NCI-H1436 treated with DMSO at 0.1 percent for 48 hours (cell line): ENCODE measurements at places on chromosomes 2 and 18.

DNA sequence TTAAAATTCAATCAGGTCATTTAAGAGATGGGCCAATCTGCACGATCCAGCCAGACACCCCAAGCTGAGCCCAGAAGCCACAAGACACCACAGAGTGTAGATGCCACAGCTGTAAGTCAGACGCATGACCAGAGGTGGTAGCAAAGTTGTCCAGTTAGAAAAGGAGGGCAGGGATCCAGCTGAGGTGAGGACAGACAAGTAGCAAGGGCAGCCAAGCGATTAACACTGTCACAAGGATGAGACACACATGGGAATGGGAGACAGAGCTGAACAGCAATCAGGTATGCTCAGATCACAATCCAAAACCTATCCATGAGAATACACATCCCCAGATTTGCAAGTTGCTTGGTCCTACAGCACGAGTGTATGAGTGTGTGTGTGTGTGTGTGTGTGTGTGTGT is 143.4 kb upstream of the STK17B start:
- DNase-seq = no peak

GRCh38 chr2:54471221-54471711 is 15.1 kb downstream of the SPTBN1 start:
- DNase-seq = no peak

DNA sequence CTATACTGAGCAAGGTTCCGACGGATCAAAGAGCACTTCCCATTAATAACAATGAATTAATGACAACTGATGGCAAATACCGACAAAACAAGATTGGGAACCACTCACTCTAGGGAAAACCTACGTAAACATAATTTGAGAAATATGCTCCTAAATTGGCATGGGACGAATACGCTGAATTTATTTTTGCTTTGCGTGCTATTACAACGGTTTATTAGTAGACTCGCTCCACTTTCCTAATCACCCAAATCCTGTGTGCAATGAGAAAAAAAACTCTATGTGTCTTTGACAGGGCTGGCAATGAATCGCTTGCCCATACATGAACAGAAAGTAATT is 536 bp upstream of the SLC25A12 start:
- no peak for DNase-seq

DNA sequence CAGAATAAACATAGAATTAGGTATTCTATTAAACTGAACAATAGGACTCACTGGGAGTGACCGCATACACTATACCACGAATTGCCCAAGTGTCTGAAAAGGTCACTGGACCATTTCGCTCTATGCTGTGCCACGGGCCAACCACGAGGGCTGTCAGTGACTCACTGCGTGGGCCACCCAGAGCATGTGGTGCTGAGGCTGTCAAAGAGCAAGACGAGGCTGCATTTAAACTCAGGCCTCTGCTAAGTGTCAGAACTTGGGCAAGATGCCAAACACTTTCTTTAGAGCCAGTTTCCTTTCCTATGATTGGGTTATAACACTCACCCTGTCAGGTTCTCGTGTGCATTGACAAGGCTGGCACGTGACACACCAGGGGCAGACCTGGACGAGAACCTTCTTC is 97.5 kb downstream of the SH3YL1 start:
- DNase-seq = no peak

DNA sequence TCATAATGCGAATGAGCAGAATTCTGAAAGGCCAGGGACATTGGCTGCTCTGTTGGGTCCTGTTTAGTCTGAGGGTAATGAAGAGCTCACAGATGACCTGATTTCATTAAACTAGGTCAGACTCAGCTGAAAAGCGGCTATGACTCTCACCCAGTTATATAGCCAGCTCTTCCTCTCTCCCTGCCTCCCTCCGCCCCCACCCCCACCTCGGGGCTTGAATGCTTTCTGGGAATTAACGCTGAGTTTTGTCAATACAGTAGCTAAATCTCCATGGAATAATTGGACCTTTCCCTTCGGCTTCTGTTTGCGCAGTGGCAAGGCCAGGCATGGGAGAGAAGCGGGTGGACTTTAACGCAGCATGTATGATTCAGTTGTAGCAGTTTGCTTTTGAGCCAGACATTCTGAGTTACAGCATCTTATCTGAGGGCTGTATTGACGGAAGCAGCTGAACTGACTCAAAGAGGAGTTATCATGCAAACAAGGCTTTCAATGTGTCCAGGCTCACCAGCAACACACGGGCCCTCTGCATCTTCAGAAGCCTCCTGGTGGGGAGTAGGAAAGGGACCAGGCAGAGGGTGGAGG is 110.6 kb downstream of the MYCN start:
- no peak for DNase-seq

GRCh38 chr2:72148837-72149555 is 1.3 kb upstream of the CYP26B1 start:
- DNase-seq = no peak

- no peak for DNase-seq
Observed at GRCh38 chr2:46915281-46915810, at the start of gene MCFD2. TSS of gene MCFD2 (minus strand) at chr2:46915806. CDS start at chr2:46909171, 6,635 bp downstream.

- DNase-seq = no peak
Observed at GRCh38 chr2:128187032-128187654, 96.1 kb downstream of the UGGT1 start.

DNA sequence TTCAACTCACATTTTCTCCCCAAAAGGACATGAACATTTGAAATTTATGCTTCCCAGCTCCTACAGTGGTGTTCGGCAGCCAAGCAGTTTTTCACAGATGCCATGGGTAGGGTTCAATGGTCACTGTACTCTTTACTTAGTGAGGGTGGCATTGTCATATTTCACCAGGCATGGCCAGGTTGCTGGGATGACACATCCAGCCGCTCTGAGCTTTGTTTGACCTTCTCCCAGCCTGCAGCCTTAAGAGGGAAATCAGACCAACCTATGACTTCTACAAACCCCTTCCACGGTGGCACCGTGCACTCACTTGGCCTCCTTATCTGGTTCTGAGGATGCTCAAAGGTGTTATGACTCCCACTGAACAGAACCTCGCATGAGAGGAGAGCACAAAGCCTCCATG is 108.4 kb upstream of the SH3BP4 start:
- no peak for DNase-seq

DNA sequence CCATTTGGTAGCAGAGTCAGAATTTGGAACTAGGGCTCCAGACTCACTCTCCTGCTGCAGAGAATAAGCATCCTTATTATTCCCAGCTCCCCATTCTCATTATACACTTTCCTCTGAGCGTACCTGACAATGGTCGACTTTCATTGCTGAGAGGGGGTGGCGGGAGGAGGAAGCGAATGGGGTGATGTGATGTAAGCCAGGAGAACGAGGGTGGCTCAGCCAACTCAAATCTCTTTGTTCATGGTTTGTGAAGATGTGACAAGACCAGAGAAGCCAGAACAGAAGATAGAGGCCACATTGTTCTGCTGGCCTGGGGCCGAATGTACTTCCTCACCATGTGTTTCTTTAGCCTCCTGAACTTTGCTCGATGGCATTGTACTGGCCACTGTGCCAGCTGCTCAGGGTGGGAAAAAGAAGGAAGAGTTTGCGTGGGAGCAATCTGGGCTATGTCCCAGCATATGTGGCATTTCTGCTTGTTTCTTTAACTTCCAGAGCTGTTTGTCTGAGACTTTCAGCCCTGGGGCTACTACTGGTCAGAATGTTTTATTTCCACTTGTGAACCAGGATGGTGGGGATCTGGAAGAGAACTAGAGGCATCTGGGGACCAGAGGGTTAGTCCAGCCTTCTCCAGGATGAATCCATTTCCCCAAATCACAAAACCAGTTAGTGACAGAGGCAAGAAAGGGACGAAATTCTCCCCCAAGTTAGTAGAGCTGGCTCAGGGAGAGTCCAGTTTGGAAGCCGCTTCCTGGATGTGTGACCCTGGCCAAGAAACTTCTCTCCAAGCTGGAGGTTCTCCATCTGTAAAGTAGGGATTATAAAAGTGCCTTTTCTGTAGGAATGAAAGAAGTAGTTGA is 62.6 kb downstream of the MOGAT1 start:
- DNase-seq = no peak

DNA sequence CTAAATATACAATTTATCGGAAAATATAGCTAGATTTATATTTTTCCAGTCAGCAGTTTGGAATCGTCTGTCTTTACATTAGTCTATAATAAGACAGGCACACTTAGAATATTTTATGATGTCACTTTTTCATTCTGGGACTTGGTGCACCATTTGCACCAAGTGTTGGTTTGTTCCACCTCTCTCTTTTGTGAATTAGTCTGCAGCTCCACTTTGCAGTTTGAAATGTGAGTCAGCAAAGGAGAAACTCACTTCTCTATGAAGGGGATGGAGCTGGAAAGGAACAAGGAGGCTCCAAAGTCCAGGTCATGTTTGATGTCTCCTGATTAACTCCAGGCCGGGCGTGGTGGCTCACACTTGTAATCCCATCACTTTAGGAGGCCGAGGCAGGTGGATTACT is 63.8 kb upstream of the RTN4 start:
- DNase-seq = no peak

- no peak for DNase-seq
Observed at GRCh38 chr2:199663157-199663556, 187.8 kb downstream of the FTCDNL1 start.

DNA sequence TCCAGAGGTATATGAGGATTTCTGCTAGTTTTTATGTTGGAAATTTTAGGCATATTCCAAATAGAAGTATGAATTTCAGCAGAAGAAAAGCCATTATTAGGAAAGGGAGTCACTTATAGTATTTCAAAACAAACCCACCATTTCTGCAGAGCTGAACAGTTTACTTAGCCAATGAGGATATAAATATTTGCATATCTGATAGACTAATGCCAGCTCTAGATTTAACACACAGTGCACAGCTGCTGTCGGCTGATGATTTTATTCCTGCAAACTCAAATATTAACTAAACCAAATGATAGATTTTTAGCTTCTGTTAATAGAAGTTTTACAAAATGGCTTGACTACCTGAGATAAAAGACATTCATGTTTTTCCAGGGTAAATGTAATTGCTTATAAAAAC is 375.8 kb upstream of the FANCL start:
- DNase-seq = no peak

- DNase-seq = no peak
Observed at GRCh38 chr2:20539133-20539719, 92.4 kb downstream of the RHOB start.

DNA sequence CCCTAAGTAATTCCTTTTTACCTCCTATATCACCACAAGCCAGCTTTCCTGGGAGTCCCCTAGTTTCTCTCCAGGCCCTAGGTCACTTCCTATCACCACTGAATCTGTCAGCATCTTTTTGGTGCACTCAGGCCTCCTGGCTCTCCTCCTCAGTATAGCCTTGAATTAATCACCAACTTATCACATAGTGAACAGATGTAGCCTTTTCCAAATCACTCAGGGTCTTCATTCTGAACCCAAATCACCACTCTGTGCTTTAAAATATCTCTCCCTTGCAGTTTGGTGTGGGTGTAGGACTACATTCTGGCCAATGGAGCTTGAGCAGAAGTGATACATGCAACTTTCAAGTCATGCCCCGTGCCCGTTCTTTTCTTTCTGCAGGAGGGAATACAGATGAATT is 29.6 kb upstream of the ATP8B1 start:
- no peak for DNase-seq

- DNase-seq = no peak
Observed at GRCh38 chr18:44901283-44901682, 220.6 kb downstream of the SETBP1 start.

DNA sequence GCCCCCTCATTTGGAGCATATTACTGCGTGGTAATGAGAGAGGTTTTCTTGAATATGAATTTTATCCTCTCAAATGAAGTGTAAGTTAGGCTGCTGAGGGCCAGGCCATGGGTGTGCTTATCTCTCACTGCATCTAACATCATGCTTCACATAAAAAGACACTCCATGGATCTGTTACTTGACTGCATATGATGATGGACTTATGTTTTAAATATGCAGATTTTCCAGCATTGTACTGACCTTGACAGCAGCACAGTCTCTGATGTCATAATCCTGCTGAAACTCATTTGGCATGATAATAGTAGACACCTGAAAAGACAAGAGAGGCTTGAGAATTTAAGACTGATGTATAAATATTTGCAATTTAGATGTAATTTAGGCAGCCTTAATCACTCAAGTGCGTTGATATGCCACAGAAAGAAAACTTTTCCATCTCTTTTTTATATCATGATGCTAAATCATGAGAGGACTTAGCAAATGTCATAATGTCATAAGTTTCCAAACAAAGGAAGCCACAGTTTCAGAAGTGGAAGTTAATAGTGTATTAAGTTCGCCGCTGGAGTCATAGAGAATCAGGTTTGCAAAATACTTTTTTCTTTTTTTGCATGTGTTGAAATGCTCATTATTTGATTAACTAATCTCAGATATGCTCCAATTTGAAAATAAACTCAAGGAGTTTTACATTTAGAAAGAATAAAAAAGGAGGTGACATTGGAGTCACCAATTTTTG is 62.7 kb upstream of the CD302 start:
- no peak for DNase-seq

DNA sequence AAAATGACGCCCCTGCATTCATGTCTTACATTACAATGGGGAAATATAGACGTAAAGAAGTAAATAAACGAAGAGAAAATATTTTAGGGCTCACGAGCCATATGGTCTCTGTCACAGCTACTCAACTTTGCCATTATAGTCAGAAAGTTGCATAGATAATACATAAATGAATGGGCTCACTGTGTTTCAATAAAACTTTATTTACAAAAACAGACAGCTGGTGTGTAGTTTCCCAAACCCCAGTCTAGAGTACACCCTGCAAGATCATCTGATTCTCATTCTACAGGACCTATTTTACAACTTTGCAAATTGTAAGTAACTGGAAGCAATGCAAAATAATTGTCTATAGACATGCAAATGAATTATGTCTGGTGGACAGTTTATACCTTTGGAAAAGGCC is 57.5 kb downstream of the NOL10 start:
- DNase-seq = no peak

DNA sequence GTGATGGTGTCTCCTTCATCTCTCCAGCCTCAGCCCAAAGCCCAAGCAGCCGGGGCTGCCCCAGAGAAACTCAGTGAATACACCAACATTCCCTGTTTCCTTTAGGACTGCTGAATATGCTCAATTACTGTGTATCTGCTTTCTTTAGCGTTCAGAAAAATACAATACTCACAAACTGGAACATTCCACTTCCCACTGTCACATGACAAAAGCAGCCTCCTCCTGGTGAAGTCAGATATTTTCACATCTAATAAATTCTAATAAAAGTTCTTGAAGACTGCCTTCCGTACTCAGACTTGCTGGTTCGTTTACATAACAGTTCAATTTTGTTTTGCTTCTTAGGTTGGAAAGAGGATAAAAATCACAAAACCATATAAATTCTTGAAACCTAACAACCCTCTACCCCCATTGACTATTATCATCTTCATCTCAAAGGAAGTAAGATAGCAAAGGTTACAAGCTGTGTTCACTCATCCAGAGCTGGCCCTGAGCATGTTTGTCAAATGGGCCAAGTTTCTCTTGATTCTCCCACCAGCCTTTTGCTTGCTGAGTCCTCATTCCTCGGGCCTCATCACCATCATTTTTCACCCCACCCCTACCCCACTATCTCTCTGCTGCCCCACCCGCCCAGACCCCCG is 190.8 kb upstream of the HNRNPA3 start:
- no peak for DNase-seq
